Activated CD4-positive, alpha-beta T cell treated with anti-CD3 and anti-CD28 coated beads for 48 hours (primary cell): ENCODE measurements at places on chromosomes 6 and 20.

DNA sequence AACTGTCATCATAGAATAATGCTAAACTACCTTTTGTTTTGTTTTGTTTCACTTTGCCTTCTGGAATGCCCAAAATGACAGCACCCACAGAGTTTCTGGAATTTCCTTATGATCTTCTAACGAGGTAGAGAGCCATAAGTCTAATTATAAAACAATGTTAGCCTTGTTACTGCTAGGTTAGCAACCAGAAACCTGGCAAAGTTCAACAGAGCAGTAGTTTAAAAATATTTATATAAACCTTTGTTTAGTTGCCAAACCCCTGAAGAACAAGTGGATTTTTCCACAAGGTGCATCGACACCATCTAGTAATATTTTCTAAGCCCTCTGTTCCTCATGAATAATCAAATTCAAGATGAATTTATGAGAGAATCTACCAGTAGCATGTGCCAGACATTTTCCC is 27.6 kb upstream of the IPCEF1 start:
- DNase-seq = no peak

- DNase-seq = no peak
These were observed 27.9 kb upstream of the SGK1 start for GRCh38 chr6:134345789-134346188.

DNA sequence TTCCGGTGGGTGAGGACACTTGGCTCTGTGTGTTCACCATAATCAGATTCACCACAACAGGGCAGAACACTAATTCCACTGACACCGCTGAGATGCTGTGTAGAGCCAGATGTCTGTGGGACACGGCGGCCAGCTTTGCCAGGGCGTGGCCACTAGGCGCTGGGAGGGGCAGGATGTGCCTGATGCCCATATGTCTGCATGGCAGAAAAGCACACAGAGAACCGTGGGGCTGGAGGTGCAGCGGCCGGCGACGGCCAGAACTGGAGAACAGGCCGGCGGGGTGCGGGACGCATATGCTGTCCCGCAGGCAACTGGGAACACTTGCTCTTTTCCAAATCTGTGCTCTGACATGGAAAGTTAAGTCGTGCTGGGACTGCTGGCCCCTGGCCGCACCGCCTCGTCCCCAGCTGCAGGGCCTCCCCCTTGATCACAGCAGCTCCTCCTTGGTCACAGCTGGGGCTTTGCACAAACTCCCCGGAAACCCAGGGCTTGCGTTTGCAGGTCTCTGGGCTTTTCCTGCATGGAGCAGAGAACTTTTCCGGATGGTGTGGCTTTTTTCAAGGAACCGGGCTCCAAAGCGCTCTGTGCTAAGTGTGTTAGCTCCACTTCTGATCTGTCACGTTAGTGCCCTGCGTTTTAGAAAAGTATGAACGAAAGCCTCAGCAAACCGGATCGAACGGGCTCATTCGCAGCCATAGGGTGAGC is 31.1 kb downstream of the NTSR1 start:
- DNase-seq = peak; percentile 59

DNA sequence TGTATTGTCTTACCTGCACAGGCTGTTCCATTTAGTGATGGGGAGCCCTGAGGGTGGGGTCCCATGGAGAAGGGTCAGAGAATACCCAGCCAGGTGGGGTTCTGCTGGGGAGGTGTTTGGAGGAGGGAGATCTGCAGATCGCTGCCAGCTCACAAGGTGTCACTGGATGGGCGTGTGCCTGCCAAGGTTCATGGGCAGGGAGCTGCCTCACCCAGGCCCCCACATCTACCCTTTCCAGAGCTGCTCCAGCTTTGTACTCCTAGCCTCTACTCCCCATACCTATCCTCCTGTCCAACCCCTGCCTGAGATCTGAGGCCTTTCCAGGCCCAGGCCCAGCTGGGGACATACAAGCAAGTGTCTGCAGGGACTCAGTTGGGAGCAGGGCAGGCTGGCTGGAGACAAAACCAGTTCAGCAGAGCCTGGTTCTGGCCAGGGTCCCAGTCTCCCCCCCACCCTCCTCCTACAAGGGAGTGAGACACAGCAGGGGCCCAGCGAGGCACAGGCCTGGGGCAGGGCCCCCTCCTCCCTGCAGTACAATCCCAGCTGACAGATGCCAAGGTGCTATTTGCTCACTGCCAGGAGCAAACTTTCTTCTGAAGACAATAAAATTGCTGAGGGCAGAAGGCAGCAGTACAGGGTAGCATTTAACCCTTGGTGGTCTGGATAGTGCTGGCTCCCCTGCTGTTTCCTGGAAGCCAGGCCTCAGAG is 19.7 kb downstream of the SPDEF start:
- no peak for DNase-seq

DNA sequence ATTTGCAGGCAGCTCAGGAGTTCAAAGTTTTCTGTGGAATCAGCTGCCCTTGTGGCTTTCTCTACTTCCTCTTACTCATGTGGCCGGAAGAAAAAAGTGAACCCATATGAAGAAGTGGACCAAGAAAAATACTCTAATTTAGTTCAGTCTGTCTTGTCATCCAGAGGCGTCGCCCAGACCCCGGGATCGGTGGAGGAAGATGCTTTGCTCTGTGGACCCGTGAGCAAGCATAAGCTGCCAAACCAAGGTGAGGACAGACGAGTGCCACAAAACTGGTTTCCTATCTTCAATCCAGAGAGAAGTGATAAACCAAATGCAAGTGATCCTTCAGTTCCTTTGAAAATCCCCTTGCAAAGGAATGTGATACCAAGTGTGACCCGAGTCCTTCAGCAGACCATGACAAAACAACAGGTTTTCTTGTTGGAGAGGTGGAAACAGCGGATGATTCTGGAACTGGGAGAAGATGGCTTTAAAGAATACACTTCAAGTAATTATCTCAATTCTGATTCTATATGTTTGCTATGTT is 1.1 kb downstream of the MGME1 start:
- DNase-seq = peak; percentile 35

DNA sequence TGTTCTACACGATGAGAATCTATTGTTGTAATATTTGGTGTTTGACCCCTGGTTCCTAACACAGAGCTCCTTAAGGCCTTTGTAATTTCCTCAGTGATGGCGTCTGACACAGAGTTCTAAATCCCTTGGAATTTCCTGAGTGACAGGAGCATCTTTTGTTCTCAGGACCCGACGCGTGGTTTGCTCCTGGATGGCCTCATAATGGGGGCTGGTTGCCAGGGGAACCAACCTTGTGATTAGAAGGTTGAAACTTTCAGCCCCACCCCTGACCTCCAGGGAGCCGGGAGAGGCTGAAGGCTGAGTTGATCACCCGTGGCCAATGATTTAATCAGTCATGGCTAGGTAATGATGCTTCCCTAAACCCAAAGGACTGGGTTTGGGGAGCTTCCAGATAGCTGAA is 20.5 kb upstream of the ZNF133 start:
- DNase-seq = no peak
